ENCODE measurements at places on chromosomes 6 and 20. TPM values are rescaled to one million over a fixed set of nuclear protein-coding genes. Genes with fewer than 3 reads are reported as not detected.

DNA sequence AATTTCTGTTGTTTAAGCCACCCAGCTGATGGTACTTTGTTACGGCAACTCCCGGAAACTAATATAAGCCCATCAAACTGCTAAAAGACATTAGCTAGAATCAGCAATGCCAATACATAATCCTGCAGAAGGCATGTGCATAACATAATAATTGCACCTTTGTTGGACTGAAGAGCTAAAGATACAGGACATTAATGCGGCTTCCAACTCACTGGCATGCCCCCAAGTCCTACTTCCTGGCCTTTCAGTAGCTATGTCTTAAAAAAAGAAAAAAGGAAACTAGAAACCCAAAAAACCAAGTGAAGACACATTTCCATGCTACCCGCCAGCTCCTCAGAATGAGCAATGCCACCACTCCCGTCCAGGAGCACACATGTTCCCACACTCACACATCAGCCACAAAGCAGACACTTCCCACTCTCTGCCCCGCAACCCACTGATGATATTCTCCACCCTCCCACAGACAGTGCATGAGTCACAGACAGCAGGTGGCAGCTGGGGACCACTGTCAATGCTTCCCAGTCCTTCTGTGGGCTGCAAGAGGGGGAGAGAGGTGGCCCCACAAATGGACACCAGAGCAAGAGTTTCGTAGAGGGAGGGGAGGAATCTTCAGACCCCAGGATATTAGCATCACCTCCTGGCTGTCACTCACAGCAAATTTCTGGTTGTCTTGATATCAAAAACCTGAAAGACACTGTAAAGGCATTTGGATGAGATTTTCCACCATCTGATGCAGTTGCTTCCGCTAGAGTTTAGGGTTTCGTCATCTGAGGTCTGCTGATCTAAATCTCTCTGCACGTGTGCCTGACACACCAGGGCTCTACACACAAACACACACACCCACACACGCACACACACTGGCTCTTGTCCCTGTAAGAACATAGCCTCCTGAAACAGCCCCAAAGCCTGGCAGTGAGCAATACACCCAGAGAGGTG is 32.8 kb downstream of the GFOD1 start:
- peak; percentile 60 for DNase-seq

GRCh38 chr6:6220718-6221117 is 99.7 kb downstream of the F13A1 start:
- DNase-seq: no peak

DNA sequence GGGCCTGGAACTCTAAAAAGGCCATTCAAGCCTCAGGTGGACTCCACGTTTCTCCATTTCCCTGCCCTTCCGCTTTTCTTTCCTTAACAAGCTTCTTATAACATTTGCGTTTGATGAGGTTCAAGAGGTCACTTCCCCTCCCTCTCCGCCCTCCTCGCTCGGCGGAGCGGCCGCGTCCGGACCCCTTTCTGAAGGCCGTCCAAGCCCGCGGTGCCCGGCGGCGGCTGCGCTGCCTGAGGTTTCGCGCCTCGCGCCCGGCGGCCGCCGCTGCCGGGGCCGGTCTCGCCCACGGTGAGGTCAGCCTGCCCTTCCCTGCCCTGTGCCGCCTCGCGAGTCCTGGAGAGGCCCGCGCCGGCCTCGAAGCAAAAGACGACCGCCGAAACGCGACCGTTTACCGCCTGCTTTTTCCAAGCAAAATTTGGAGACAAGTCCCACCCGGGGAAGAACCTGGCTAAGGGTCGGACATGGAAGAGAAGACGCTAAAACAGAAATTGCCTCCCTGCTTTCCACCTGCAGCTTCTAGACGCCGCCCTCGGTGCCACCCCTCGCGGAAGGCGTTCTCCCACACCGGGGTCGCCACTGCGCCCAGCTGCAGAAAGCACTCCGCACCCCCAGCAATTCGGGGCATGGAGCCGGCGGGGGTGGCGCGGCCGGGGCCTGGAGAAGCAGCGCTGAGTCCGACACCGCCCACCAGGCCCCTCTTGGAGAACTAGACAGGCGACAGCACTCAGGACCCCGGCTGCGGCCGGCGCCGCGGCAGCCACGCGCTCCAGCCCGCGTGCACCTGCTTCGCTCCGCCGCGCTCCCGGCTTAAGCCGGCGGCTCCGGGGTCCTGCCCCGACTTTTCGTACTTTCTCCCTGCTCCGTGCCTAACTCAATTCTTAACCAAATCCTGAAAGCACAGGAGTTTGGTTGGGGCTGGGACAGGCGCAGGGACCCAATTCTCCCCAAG is 11.0 kb upstream of the FOXF2 start:
- DNase-seq: no peak

DNA sequence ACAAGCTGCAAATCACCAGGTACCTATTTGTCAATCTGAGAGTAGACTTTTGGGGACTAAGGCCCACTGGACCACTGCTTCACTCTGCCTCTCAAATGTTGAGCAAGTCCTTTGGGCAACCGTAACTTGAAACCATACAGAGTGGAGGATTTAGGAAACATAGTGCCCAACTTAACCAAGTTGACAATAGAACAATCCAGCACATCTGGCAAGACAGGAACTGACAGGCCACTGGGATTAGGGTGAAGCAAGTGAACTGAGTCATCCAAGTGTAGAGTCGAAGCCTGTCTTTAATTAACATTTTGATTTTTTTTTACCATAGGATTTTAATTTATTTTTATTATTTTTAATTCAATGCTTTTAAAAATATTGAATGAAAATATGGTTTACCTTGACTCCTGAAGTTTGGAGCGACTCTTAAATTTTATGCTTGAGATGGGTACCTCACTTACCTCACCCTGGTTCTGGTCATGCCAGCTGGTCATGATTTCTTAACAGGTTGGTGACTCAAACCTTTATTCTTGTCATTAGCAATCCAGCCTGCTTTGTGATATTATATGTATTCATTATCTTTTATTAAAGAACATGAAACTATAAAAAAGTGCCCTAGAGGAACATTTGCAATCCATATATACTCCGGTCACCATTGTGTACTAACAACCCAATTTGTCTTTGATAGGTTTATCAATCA is 312.1 kb upstream of the DEFB112 start:
- no peak for DNase-seq

DNA sequence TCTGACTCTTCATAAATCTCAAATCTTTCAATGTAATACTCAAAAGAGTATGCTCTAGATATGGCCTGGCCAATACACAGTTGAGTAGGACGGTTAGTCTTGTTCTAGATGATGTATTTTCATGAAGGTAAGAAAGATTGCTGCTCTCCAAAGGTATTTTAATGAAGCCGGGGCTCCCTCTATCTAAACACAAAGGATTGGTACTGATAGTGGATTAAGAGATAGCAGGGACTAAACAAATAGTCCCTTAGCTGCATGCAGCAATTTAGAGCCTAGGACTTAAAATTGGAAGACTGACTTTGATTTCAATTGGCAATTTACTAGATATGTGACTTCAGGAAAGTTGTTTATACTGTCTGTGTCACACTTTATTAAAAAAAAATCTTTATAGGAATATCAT is 31.4 kb upstream of the TENT5A start:
- DNase-seq: no peak

- no peak for DNase-seq
These were observed 41.7 kb downstream of the SLC16A10 start for GRCh38 chr6:111129013-111129412.

DNA sequence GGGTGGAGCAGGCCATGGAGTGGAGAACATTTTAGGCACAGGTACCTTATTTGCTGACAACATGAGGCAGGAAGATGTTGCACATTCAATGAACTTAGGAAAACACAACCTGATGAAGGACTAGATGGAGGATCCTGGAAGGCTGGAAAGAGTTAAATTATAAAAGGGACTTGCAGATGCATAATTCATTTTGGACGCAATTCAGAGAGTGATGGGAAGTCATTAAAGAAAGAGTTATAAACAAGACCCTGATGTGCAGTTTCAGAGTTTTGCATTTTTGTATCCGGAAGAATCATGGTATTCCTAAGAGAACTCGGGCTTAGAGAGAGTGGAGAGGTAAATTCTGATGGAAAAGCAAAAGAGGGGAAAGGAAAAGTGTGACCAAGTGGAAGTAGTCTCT is 104.5 kb downstream of the TSHZ2 start:
- DNase-seq: no peak

DNA sequence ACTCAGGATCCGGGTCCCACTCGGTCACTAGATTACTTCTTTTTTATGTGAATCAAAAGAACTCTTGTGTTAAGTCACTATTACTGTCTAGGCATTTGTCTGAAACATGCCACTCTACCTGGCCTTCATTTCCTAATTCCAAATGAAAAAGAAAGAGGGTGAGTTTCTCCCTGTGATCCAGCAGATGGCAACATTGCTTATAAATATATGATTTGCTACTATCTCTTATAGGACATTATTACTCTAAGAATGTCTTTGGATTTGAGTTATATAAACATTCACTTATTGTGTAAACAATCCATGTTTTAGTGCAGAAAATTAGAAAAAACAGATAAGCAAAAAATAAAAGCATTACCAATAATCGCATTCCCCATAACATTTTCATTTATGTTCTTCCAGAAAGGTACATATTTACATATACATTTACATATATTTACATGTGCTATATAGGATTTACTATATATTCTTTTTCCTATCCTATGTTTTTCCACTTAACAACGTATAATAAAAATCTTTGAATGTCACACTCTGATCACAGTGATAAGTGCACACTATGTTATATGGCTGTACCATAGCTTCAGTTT is 66.9 kb downstream of the FAXC start:
- no peak for DNase-seq

DNA sequence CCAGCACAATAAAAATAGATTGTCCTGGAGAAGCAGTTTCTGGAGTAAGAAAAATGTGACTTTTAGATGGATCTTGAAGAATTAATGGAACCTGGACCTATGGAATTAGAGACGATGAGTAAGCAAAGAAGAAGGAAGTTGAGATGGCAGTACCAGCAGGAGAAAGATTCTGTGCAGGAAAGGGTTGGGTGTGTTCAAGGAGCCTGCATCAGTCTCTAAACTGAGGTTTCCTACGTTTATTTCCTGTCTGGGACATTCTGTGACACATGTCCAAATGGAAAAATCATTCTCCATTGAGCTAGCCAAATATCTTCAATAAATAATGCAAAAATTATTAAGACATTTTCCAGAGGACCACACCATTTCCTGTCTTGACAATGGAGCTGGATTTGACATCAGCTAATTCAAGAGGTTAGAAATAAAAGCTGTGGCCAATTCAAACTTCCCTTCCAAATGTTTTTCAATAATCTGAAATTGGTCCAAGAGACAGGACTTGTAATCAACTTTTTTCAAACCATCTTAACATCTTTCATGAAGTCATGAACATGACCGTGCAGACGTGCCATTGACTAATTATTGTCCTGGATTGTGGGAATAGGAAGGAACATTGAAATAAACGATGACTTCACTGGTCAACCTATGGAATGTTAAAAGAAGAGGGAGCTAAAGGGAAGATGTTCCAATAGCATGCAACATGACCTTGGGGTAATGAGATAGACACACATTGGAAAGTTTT is 198.3 kb downstream of the ZNF217 start:
- DNase-seq: no peak

GRCh38 chr6:85403331-85404015 is 46.4 kb upstream of the NT5E start:
- no peak for DNase-seq

- no peak for DNase-seq
These were observed 107.3 kb downstream of the NOL4L start for GRCh38 chr20:32477594-32478512.

DNA sequence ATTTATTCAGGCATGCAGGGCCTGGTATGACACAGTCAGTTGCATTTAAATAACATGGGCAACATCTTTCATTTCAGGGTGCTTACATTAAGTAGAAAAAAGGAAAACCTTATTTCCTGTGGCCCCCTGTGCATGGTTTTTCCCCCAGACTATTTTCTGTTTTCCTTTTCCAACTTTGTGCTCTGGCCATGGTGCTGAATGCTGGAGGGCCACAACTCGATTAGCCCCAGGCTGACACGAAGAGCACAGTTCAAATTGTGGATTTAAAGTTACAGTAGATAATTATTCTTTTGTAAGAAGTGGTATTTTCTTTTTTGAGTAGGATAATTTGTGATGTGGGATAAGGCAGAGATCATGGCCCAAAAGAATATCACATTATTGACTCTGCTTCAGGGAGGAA is 332.0 kb downstream of the HAO1 start:
- DNase-seq: no peak

DNA sequence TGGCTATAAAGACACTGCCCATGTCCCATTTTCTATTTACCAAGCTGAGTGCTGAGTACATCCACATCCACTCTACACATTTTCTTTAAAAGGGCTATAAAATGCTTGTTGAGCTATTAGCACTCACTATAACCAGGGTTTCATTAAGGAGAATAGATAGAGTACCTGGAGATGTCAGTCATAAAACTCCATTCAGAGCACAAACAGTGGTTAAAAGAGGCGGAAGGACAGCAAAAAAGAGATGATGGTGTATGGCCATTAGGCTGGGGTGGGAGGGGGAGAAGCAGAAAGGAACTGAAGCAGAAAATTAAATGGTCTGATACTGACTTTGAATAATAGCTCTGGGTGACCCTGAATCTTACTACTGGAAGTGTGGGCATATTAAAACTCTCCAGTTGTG is 609.9 kb upstream of the MAP3K7 start:
- DNase-seq: no peak

DNA sequence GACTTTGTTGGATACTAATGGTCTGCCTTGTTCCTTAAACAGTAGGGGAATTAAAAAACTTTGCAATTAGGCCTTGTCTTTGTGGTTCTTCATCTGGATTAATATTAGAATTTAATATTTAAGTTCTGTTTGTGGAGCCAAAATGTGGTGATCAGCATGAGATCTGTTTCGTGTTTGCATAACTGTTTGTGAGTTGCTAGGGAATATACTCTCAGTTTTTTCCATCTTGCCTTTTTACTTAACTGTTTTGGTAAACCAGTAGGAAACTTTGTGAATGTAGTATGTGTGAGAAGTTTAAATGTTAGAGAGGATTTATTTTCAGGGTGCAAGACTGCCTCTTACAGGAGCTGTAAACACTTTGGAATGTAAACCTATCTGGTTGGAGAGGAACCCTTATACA is 35.6 kb downstream of the LRRC1 start:
- DNase-seq: no peak

- DNase-seq: no peak
These were observed 9.4 kb upstream of the FRMD1 start for GRCh38 chr6:168088161-168089053.

GRCh38 chr20:20939006-20939405 is 167.2 kb downstream of the LINC00237 start:
- DNase-seq: no peak

GRCh38 chr6:30939473-30939872 is 1.3 kb upstream of the MUCL3 start:
- no peak for DNase-seq

- DNase-seq: no peak
These were observed 8.1 kb upstream of the SERPINB9 start for GRCh38 chr6:2911171-2911570.

The PRICKLE4 gene
- total RNA-seq: not detected

The ZFAND3 gene
- 35.7 TPM for total RNA-seq

The ATP6V1G2 gene
- total RNA-seq: 4.5 TPM

The BPIFB6 gene
- not detected for total RNA-seq

The ZC2HC1B gene
- not detected for total RNA-seq

The CCN5 gene
- not detected for total RNA-seq

The GMPR gene
- total RNA-seq: 14.0 TPM

The TMEM151B gene
- not detected for total RNA-seq

The HLA-DQA1 gene
- total RNA-seq: 4.6 TPM

The TCF15 gene
- not detected for total RNA-seq

The FILIP1 gene
- not detected for total RNA-seq
